ENCODE measurements at places on chromosomes 2 and 18.

DNA sequence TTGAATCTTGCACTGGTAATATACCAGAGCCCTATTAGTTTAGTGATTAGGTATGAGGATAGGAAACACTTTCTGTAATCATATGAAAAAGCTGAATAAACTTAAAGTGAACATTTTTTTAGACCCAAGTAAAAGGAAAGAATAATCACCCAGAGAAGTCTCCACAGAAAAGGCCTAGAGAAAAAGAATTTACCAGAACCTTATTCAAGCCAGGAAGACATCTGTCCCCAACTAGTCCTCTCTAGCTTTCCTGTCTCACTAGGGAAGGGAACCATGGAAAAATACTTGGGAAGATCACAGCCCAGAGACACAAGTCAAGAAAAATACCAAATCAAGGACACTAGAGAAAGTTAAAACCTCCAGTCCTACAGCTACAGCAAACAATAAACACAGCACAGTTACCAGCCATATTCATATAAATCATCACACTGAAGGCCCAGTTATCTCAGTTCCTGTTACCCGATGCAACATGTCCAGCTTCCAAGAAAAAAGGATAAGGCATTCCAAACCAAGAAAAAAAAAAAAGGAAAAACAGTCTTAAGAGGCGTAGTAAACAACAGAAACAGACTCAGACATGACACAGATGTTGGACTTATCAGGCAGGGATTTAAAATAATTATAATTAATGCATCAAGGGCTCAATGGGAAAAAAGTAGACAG lies 461.5 kb downstream of the IRS1 start:
- H3K27ac ChIP-seq, result no peak overlapping the region
- H3K4me3 ChIP-seq, result no peak overlapping the region
- no peaks in the 10 kb centered on the region for H3K27me3 ChIP-seq
- no peaks in the 10 kb centered on the region for H3K36me3 ChIP-seq
- DNase-seq, result no peak

GRCh38 chr2:209549589-209549988 lies 125.7 kb downstream of the MAP2 start:
- no peak overlapping the region for H3K27ac ChIP-seq
- no peak overlapping the region for H3K4me3 ChIP-seq
- H3K4me1 ChIP-seq, result no peaks in the 10 kb centered on the region
- DNase-seq, result no peak
- no peaks in the 10 kb centered on the region for H3K27me3 ChIP-seq
- no peaks in the 10 kb centered on the region for H3K36me3 ChIP-seq

- no peak overlapping the region for H3K4me3 ChIP-seq
- no peak for DNase-seq
- no peaks in the 10 kb centered on the region for H3K36me3 ChIP-seq
- no peak overlapping the region for H3K27ac ChIP-seq
Observed at GRCh38 chr2:146917431-146918042, 927.3 kb upstream of the ACVR2A start.

GRCh38 chr2:12816379-12817306 lies 99.9 kb downstream of the TRIB2 start:
- H3K36me3 ChIP-seq, result no peaks in the 10 kb centered on the region
- no peak overlapping the region for H3K4me3 ChIP-seq
- H3K27ac ChIP-seq, result no peak overlapping the region

- H3K27ac ChIP-seq, result no peak overlapping the region
- H3K27me3 ChIP-seq, result no peaks in the 10 kb centered on the region
- no peaks in the 10 kb centered on the region for H3K36me3 ChIP-seq
- H3K4me1 ChIP-seq, result no peaks in the 10 kb centered on the region
Observed at GRCh38 chr2:231576465-231576864, 16.2 kb upstream of the TEX44 start.

GRCh38 chr2:60355849-60356261 lies 197.6 kb downstream of the BCL11A start:
- no peaks in the 10 kb centered on the region for H3K36me3 ChIP-seq
- H3K27ac ChIP-seq, result no peak overlapping the region
- H3K4me1 ChIP-seq, result peaks cover 3% of the 10 kb centered on the region
- no peak for DNase-seq
- H3K27me3 ChIP-seq, result no peaks in the 10 kb centered on the region

- peak; percentile 51 for DNase-seq
- H3K4me3 ChIP-seq, result no peak overlapping the region
- H3K4me1 ChIP-seq, result peaks cover 26% of the 10 kb centered on the region
Observed at GRCh38 chr2:168196764-168197180, 50.6 kb downstream of the STK39 start.

DNA sequence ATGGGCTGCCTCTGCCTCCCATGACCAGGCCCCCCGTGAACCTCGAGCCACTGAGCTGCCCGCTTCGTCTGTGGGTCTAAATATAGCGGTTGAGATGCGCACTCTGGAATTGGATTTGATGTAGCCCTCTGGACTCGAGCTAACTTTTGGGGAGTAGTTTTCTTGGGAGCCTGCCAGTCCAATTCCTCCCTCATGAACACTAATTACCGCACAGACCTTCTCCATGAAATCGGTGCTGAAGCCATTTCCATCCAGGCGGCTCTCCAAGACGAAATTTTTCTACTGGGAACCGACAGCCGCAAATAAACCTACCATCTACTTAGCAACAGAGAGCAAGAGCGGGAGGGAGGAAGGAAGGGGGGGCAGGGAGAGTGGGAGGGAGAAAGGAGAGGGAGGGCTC lies 63.6 kb downstream of the CELF4 start:
- DNase-seq, result no peak
- H3K27ac ChIP-seq, result no peak overlapping the region
- H3K4me1 ChIP-seq, result no peaks in the 10 kb centered on the region
- no peaks in the 10 kb centered on the region for H3K36me3 ChIP-seq
- no peak overlapping the region for H3K4me3 ChIP-seq

GRCh38 chr2:26997394-26997793 lies 27.0 kb downstream of the MAPRE3 start:
- H3K4me1 ChIP-seq, result no peaks in the 10 kb centered on the region
- H3K27ac ChIP-seq, result no peak overlapping the region
- DNase-seq, result no peak
- no peaks in the 10 kb centered on the region for H3K36me3 ChIP-seq

- H3K27ac ChIP-seq, result no peak overlapping the region
- H3K36me3 ChIP-seq, result no peaks in the 10 kb centered on the region
- H3K4me3 ChIP-seq, result no peak overlapping the region
- no peak for DNase-seq
- H3K27me3 ChIP-seq, result no peaks in the 10 kb centered on the region
Observed at GRCh38 chr2:96087130-96087529, 29.2 kb downstream of the ADRA2B start.

DNA sequence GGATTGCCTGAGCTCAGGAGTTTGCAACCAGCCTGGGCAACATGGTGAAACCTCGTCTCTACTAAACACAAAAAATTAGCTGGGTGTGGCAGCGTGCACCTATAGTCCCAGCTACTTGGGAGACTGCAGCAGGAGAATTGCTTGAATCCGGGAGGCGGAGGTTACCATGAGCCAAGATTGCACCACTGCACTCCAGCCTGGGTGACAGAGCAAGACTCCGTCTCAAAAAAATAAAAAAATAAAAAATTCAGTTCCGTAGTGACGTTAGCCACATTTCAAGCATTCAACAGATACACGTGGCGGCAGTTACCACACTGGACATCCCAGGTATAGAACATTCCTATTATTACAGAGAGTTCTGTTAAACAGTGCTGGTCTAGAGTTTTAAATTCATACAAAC lies 4.5 kb downstream of the KANSL3 start:
- peaks cover 13% of the 10 kb centered on the region for H3K4me1 ChIP-seq
- no peaks in the 10 kb centered on the region for H3K36me3 ChIP-seq
- H3K4me3 ChIP-seq, result no peak overlapping the region
- no peak for DNase-seq
- H3K27ac ChIP-seq, result no peak overlapping the region

GRCh38 chr2:12504443-12504842 lies 212.3 kb upstream of the TRIB2 start:
- no peak overlapping the region for H3K4me3 ChIP-seq
- peaks cover 6% of the 10 kb centered on the region for H3K4me1 ChIP-seq
- no peak for DNase-seq

DNA sequence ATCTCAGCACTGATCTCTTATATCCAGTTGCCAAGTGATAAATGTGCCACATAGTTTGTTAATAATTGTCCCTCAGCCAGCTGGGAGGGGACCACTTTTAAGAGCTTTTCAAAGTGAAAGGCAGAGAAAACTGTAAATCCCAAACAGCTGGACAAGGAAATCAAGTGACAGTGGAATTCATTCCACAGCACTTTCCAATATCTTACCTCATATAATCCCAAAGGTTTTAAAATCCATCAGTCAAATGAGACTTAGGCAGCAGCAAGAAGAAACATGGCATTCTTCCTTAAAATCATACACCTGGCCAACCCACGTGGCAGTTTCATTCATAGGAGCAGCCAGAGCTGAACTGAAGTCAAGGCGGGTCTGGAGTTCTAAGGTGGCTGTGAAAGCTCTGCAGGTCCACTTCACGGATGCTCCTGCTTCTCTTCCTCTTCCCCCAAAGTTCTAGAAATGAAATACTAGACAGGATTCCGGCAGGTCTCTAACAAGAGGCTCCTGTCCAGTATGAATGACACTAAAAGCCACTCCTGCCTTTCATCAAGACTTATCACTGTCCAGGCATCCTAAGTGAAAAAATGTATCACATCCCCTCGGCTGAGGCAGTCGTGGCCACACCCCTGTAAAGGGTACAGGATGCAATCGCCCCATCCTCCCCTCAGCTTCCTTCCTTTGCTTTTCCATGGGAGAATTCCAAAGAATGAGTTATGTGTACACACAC lies 190.4 kb upstream of the STK17B start:
- DNase-seq, result no peak
- no peaks in the 10 kb centered on the region for H3K4me1 ChIP-seq
- no peaks in the 10 kb centered on the region for H3K36me3 ChIP-seq
- no peak overlapping the region for H3K4me3 ChIP-seq

DNA sequence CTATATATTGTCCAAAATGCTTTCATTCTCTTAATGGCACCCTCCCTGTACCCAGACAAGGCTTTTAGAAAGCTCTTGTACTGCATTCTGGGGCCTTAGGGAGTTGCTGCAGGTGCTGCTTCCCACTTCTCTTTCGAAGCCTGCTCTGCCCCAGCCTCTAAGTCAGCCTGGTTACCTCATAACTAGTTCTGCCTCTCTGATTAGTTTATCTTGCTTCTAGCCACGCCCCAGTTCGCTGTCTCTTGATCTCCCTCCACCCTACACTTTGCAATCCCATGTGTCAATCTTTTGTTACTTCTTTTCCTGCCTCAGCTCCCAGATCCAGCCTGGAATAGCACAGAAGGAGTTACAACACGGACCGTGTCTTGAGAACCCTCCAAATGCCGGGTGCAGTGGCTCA lies 13.8 kb upstream of the NCOA1 start:
- no peak for DNase-seq
- no peaks in the 10 kb centered on the region for H3K27me3 ChIP-seq
- H3K27ac ChIP-seq, result no peak overlapping the region
- H3K36me3 ChIP-seq, result no peaks in the 10 kb centered on the region
- H3K4me1 ChIP-seq, result peaks cover under 1% of the 10 kb centered on the region

GRCh38 chr2:150007815-150008430 lies 420.3 kb upstream of the MMADHC start:
- H3K4me3 ChIP-seq, result no peak overlapping the region
- no peak overlapping the region for H3K27ac ChIP-seq
- H3K4me1 ChIP-seq, result no peaks in the 10 kb centered on the region
- H3K36me3 ChIP-seq, result no peaks in the 10 kb centered on the region

- no peaks in the 10 kb centered on the region for H3K36me3 ChIP-seq
- H3K27ac ChIP-seq, result no peak overlapping the region
- H3K4me1 ChIP-seq, result no peaks in the 10 kb centered on the region
- H3K4me3 ChIP-seq, result no peak overlapping the region
Observed at GRCh38 chr2:126358122-126358521, 297.8 kb upstream of the GYPC start.

GRCh38 chr2:68272246-68272994 lies 20.1 kb upstream of the PPP3R1 start:
- no peak overlapping the region for H3K4me3 ChIP-seq
- no peak for DNase-seq
- H3K36me3 ChIP-seq, result no peaks in the 10 kb centered on the region
- no peak overlapping the region for H3K27ac ChIP-seq
- no peaks in the 10 kb centered on the region for H3K4me1 ChIP-seq

GRCh38 chr18:25180973-25181548 lies 170.9 kb downstream of the ZNF521 start:
- no peak overlapping the region for H3K4me3 ChIP-seq
- no peaks in the 10 kb centered on the region for H3K27me3 ChIP-seq
- no peak overlapping the region for H3K27ac ChIP-seq
- no peaks in the 10 kb centered on the region for H3K36me3 ChIP-seq

- H3K36me3 ChIP-seq, result no peaks in the 10 kb centered on the region
- no peak for DNase-seq
- no peaks in the 10 kb centered on the region for H3K27me3 ChIP-seq
- H3K4me3 ChIP-seq, result no peak overlapping the region
- peak overlapping the region; percentile 33 for H3K27ac ChIP-seq
Observed at GRCh38 chr2:179612591-179613298, 248.7 kb downstream of the ZNF385B start.

GRCh38 chr2:108330979-108331378 lies 42.3 kb downstream of the SULT1C2 start:
- no peaks in the 10 kb centered on the region for H3K36me3 ChIP-seq
- H3K27me3 ChIP-seq, result no peaks in the 10 kb centered on the region
- no peak overlapping the region for H3K27ac ChIP-seq

- no peak overlapping the region for H3K27ac ChIP-seq
- H3K36me3 ChIP-seq, result no peaks in the 10 kb centered on the region
- H3K4me1 ChIP-seq, result peaks cover under 1% of the 10 kb centered on the region
- DNase-seq, result no peak
Observed at GRCh38 chr2:23379220-23379695, 5.7 kb upstream of the KLHL29 start.
